ENCODE measurements at places on chromosomes 16 and 17. TPM values are rescaled to one million over a fixed set of nuclear protein-coding genes. Genes with fewer than 3 reads are reported as not detected.

DNA sequence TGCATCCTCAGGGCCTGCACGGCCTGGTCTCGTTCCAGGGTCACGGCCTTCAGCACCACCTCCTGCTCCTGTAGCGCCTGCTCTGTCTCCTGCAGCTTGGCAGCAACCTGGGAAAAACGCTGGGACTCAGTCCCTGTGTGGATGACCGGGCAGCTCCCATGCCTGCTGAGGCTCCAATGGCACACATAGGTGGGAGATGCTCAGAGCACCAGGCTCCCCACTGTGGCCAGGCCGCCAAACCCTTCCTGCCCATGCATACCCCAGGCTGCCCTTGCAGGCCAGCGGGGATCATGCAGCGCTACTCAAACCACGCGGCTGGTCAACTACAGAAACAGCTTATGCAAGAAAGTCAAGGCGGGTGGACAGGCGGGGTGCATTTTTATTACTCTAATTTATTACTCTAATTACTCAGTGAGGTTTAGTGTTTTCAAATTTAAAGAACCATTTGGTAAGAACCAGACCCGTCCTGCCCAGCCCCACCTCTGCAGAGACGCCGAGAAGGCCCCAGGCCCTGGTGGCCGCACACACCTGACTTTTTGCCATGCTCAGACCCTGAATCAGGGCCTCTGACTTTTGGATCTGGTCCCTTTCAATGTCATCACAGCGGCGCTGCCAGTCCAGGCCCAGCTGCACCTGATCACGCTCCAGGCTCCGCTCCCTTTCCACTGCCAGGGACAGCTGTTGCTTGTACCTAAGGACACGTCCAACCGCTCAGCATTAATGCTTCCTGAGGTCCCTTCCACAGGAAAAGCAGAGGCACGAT, 34.0 kb downstream of the CCDC57 start:
- no peaks in the 10 kb centered on the region for H3K4me1 ChIP-seq
- DNase-seq, result no peak
- H3K36me3 ChIP-seq, result no peaks in the 10 kb centered on the region
- no peaks in the 10 kb centered on the region for H3K27me3 ChIP-seq
- no peak overlapping the region for H3K4me3 ChIP-seq
- H3K27ac ChIP-seq, result no peak overlapping the region

- no peaks in the 10 kb centered on the region for H3K36me3 ChIP-seq
Measured at GRCh38 chr16:63947022-63947421, 1174.8 kb downstream of the CDH11 start.

The EVI2A gene
- 0.22 TPM for total RNA-seq

GRCh38 chr17:75695830-75696271, 25.4 kb upstream of the ITGB4 start:
- H3K4me1 ChIP-seq, result peaks cover 75% of the 10 kb centered on the region
- no peaks in the 10 kb centered on the region for H3K27me3 ChIP-seq
- no peak overlapping the region for H3K27ac ChIP-seq
- peaks cover 10% of the 10 kb centered on the region for H3K36me3 ChIP-seq
- no peak overlapping the region for H3K4me3 ChIP-seq
- no peak for DNase-seq

DNA sequence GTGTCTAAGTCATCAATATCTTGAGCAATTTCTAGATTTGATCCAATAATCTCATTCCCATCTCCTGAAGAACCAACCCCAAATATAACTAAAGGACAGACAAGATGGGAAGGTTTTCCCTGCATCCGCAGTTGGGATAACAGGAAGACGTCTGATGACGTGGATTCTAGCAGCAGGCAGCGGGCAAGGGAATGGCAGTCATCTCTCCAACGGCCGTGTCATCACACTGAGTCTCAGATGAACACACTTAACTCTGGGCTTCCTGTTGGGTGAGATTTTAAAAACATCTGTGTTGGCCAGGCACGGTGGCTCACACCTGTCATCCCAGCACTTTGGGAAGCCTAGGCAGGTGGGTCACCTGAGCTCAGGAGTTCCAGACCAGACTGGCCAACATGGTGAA, 20.9 kb upstream of the TIMP2 start:
- no peak overlapping the region for H3K27ac ChIP-seq
- no peaks in the 10 kb centered on the region for H3K4me1 ChIP-seq
- H3K4me3 ChIP-seq, result no peak overlapping the region
- H3K27me3 ChIP-seq, result no peaks in the 10 kb centered on the region
- no peak for DNase-seq
- no peaks in the 10 kb centered on the region for H3K36me3 ChIP-seq

The ITGA3 gene
- total RNA-seq, result 93.8 TPM

GRCh38 chr16:55853114-55853513, 20.2 kb upstream of the CES1 start:
- no peaks in the 10 kb centered on the region for H3K36me3 ChIP-seq
- DNase-seq, result no peak
- no peak overlapping the region for H3K27ac ChIP-seq
- no peak overlapping the region for H3K4me3 ChIP-seq
- H3K27me3 ChIP-seq, result no peaks in the 10 kb centered on the region

DNA sequence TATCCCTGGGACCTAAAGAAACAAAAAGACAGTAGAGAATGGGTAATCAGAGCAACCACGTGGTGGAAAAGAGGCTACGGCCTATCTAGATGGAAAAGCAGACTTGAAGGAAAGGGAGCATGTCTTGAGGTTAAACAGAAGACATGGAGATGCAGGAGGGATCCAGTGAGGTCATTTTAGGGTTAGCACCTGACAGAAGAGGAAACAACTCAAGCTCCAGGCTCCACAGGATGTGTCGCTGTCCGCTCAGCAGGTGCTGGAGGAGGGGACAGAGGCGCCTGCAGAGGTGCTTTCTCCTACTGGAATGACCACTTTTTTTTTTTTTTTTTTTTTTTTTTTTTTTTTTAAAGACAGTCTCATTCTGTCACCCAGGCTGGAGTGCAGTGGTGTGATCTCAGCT, 47.5 kb upstream of the CLEC3A start:
- H3K4me1 ChIP-seq, result no peaks in the 10 kb centered on the region
- no peaks in the 10 kb centered on the region for H3K36me3 ChIP-seq
- H3K27me3 ChIP-seq, result no peaks in the 10 kb centered on the region

DNA sequence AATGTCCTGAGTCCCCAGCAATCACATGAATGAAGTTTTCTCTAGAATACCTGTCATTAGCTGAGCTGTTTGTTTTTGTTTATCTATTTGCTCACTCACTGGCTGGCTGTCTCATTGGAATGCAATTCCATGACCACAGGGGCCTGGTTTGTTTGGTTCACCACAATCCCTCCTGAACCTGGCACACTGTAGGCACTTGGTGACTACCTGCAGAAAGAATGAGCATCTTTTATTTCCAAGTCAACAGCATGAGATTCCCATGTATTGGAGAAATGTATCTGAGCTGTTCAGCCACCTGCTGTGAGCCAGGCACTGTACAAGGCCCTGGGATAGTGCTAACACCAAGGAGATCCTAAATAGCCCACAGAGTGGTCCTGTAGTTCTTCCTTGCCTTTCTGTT, 345.1 kb downstream of the XYLT1 start:
- no peak for DNase-seq
- H3K27ac ChIP-seq, result no peak overlapping the region
- no peaks in the 10 kb centered on the region for H3K36me3 ChIP-seq
- H3K27me3 ChIP-seq, result no peaks in the 10 kb centered on the region
- no peaks in the 10 kb centered on the region for H3K4me1 ChIP-seq
- no peak overlapping the region for H3K4me3 ChIP-seq

The ABCA3 gene
- 36.0 TPM for total RNA-seq

The PLCG2 gene
- total RNA-seq, result 13.6 TPM

DNA sequence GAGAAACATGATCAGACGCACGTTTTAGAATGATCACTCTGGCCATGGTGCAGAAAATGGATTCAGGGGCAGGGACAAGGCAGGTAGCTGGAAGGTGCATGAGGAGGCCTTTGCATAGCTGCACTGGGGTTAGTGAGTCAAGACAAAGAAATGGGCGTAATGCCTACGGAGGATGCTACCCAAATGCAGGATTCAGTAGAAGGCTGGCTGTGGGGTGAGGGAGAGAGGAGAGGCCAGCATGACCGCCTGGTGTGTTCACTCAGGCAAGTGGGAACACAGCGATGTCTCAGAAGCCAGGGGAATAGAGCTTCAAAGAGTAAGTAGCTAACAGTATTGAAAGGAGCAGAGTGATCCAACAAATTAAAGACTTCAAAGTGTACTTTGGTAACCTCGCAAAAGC, 31.2 kb downstream of the PMP22 start:
- no peak overlapping the region for H3K27ac ChIP-seq
- no peak overlapping the region for H3K4me3 ChIP-seq
- H3K36me3 ChIP-seq, result peaks cover 24% of the 10 kb centered on the region
- no peaks in the 10 kb centered on the region for H3K27me3 ChIP-seq
- DNase-seq, result no peak
- no peaks in the 10 kb centered on the region for H3K4me1 ChIP-seq

- no peaks in the 10 kb centered on the region for H3K27me3 ChIP-seq
- peaks cover 8% of the 10 kb centered on the region for H3K36me3 ChIP-seq
- H3K27ac ChIP-seq, result no peak overlapping the region
- H3K4me1 ChIP-seq, result no peaks in the 10 kb centered on the region
- DNase-seq, result no peak
Measured at GRCh38 chr16:89123001-89123830, 29.6 kb downstream of the ACSF3 start.

Measured in endothelial cell of umbilical vein (primary cell).